ENCODE measurements at places on chromosomes 11 and 22.

DNA sequence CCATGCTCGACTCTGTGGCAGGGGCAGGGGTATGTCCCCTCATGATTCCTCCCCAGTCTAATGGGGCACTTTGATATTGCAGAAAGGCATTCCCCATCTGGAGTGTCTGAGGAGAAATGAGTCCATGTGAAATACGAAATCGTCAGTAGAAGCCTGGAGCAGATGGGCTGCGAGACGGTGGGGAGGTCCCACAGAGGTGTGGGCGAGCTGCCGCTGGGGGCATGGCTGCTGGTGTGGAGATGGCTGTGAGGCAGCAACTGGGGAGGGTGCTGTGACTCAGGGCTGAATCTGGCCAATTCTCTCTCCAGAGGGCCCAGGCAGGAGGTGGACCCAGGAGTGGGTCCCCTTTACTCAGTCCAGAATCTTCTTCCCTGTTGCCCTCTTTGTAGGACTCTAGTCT is 11.2 kb downstream of the KCTD21 start:
- DNase-seq: no peak

- no peak for DNase-seq
Observed at GRCh38 chr11:21564833-21565682, 627.8 kb upstream of the ANO5 start.

DNA sequence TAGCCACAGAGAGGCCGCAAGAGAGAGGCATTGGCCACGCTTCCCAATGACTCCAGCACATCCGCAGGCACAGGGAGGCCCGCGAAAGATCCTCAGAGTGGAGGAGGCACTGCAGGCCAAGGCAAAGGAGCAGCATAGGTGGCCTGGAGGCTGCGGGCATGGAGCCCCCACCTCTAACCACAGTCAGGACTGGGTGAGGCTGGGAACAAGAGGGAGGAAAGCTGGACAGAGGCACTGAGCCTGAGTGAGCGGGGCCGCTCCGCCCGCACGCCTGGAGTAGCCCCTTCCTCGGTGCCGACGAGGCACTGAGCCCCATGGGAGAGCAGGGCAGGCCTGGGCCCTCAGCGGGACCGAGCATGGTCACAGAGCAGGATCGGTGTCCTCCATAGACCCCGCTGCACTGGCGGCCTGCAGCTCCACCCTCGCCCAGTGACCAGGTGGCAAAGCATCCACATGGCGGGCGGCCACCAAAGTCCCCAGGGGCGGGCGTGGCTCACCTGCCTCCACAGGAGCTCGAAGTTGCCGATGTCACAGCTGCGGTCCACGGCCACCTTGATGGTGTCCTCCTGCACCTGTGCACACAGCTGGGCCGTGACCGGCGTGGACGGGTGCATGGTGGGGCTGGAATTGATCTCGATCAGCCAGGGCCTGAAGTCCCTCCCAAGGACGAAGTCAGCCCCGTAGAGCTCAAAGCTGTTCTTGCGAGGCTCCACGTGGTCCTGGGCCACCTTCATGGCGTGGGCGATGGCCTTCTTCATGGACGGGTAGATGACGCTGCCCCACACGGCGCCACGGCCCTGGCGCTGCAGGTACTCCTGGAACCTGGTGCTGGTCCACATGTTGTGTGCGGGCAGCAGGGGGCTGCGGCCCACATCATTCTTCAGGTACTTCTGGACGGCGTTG is 18.9 kb upstream of the IL17REL start:
- DNase-seq: no peak

GRCh38 chr11:23759489-23759888 is 737.4 kb upstream of the LUZP2 start:
- DNase-seq: no peak

DNA sequence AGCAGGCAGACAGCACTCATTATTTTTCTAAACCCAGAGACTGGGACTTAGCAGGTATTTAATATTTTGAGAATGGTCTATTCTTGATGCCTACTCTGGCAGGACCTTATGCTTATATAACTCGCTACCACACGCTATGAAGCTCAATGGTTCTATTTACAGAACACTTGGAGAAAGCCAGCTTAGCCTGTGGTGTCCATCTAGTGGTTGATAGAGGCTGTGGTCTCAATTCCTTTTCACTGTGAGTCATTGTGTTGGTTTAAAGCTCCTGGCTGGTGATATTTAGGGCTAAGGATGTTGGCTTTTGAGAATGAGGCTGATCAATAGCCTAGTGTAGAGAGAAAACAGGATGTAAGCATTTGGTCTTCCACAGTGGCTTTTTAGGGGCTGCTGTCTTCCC is 206.4 kb downstream of the DBX1 start:
- DNase-seq: no peak

DNA sequence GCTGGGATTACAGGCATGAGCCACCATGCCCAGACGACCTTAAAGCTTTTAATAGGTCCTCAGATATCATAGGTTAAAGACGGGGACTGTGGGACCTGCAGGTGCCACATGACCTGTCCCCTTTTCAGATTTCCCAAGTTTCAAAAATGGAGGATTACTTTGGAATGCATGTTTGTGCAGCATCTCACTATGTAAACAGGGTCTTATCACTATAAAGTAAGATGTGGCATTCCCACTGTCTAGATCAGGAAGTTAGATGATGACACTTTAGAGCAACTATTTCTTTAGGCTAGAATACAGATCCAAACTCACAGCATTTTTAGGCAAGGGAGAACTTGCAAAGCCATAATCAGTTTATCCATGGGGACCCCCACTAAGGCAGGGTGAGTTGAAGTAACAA is 92.8 kb downstream of the USP35 start:
- no peak for DNase-seq

DNA sequence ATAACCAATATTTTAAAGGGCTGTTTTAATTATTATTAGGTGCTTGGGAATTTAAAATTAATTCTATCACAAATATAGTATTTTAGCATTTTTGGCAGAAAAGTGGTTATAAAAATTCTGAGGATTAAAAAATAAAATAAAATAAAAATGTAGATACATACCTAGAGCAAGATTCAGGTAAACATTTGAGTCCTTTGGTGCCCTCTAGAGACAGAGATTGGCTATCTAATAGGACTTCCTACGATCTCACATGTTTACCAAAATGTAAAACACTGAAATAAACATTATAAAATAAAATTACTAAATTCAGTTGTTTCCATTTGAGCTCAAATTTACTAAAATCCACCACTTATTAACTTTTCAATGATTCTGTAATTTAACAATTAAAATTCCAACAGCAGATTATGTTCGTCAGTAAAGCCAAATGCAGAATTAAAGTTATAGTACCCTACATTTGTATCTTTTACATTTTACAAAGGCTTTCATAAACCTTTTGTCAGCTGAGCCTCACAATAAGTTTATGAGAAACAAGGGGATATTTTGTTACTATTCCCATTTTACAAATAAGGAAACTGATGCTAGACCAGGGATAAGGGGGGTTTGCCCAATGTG is 27.7 kb downstream of the SLC36A4 start:
- no peak for DNase-seq

DNA sequence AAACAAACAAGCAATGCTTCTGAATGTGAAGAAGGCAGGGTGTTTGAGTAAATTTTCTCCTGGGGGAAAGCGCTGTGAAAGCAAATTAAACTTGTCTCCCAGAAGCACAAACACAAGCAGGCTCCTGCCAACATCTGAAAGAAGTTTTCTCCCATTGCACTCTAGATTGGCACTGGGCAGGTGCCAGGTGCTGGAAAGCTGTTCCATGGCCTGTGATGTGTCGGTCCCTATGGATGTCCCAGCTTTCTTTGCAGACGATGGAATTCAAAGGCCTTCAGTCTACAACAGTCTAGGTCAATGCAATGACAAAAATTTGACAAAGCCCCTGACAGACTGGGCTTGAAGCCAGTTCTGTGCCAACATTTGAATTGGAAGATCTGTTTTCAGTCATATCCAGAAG is 246.1 kb upstream of the NARS2 start:
- DNase-seq: no peak

DNA sequence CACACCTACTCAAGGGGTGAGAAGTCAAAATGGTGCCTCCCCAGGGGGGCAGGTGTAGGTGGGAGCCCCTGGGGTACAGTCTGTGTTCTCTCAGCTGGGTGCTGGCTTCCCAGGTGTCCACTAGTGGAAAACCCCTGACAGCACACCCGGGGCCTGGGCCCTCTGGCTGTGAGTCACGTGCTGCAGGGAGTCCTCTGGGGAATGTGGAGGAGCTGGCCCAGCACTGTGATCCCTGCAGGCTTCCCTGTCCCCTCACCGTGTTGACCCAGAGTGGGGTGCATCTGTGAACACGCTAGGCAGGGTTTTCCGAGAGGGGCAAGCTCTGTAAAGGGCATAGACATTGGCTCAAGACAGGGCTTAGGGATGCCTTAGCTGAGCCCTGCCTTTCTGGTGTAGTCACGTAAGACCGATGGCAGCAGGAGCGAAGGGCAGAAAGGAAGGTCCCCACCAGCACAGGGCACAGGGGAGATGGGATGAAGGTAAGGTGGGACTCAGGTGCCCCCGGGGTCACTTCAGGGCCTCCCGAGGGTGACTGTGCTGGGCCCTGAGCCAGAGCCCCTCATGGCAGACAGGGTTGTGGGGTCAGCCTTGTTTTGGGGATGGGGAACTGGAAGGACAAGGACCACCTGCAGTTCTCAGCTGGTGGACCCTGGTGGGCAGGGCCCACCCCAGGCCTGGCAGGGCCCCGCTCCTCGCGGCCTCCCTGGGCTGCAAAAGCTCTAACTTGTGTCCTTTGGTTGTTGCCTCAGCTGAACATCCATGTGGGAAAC is 14.1 kb downstream of the DERL3 start:
- no peak for DNase-seq

GRCh38 chr22:17047656-17048055 is 37.1 kb upstream of the IL17RA start:
- DNase-seq: no peak

GRCh38 chr11:115418626-115419025 is 85.6 kb downstream of the CADM1 start:
- DNase-seq: no peak

- DNase-seq: no peak
Observed at GRCh38 chr11:66292543-66293332, 1.0 kb downstream of the TMEM151A start.

DNA sequence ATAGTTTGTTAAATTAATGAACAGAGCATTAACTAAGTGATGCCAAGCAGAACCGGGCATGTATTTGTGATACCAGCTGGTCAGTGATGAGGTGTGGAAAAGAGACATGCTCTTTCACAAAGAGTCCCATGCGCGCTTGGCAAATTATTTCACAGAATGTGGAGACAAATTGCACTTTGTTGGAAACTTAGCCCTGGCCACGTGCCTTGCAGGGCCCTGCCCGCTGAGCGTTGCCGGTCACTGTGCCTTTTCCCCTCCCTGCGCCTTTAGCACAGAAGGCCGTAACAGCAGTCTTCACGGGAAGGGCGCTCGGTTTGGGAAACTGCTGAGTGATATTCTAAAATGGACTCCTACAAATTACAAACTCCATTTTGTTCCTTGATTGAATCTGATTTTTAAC is 235.9 kb downstream of the TBC1D22A start:
- no peak for DNase-seq

- DNase-seq: no peak
Observed at GRCh38 chr11:66002648-66003225, 434 bp downstream of the BANF1 start.

GRCh38 chr11:2881076-2881980 is 4.2 kb downstream of the CDKN1C start:
- DNase-seq: no peak
